ENCODE measurements at places on chromosomes 7 and 10. TPM values are rescaled to one million over a fixed set of nuclear protein-coding genes. Genes with fewer than 3 reads are reported as not detected.

MEOX2 gene
- polyA plus RNA-seq = not detected

DGKI gene
- not detected for polyA plus RNA-seq

DEPP1 gene
- polyA plus RNA-seq = not detected

PRPS1L1 gene
- not detected for polyA plus RNA-seq

LRRD1 gene
- polyA plus RNA-seq = not detected

AASS gene
- 0.33 TPM for polyA plus RNA-seq

UNC5B gene
- not detected for polyA plus RNA-seq

NUTM2B gene
- 0.53 TPM for polyA plus RNA-seq

SLC13A1 gene
- not detected for polyA plus RNA-seq

PON3 gene
- not detected for polyA plus RNA-seq

TMEM184A gene
- not detected for polyA plus RNA-seq

PHTF2 gene
- polyA plus RNA-seq = 10.3 TPM

ST8SIA6 gene
- 0.11 TPM for polyA plus RNA-seq

FAM131B gene
- polyA plus RNA-seq = 0.43 TPM

CYP26C1 gene
- not detected for polyA plus RNA-seq

HGF gene
- polyA plus RNA-seq = 18.6 TPM

PIP gene
- not detected for polyA plus RNA-seq

IL6 gene
- polyA plus RNA-seq = 0.28 TPM

LHPP gene
- 15.2 TPM for polyA plus RNA-seq

ACADSB gene
- polyA plus RNA-seq = 1.5 TPM

KIAA1217 gene
- polyA plus RNA-seq = not detected

SPDYE1 gene
- not detected for polyA plus RNA-seq

COPS6 gene
- 119 TPM for polyA plus RNA-seq

ZP3 gene
- polyA plus RNA-seq = 10.4 TPM

RASA4 gene
- 18.6 TPM for polyA plus RNA-seq

KCNH2 gene
- not detected for polyA plus RNA-seq

SCRN1 gene
- 12.1 TPM for polyA plus RNA-seq

FXYD4 gene
- polyA plus RNA-seq = not detected

AQP1 gene
- not detected for polyA plus RNA-seq

SPDYE2 gene
- polyA plus RNA-seq = not detected

WDFY4 gene
- polyA plus RNA-seq = 9.8 TPM

PTPN12 gene
- polyA plus RNA-seq = 36.7 TPM

MARCHF5 gene
- polyA plus RNA-seq = 15.8 TPM

CRHR2 gene
- not detected for polyA plus RNA-seq

CAMK2B gene
- polyA plus RNA-seq = not detected

RBP3 gene
- polyA plus RNA-seq = not detected

GAD2 gene
- not detected for polyA plus RNA-seq

ZNF777 gene
- polyA plus RNA-seq = 2.0 TPM

CHN2 gene
- 66.5 TPM for polyA plus RNA-seq

NCF1 gene
- polyA plus RNA-seq = 1,218 TPM

OR2A1 gene
- not detected for polyA plus RNA-seq

MYO3A gene
- polyA plus RNA-seq = not detected

ARHGEF35 gene
- 0.05 TPM for polyA plus RNA-seq

CPED1 gene
- polyA plus RNA-seq = 20.4 TPM

SMURF1 gene
- 0.48 TPM for polyA plus RNA-seq

OR9A4 gene
- polyA plus RNA-seq = not detected

VSTM4 gene
- polyA plus RNA-seq = not detected

KAZALD1 gene
- polyA plus RNA-seq = 6.6 TPM
